ENCODE measurements at places on chromosomes 13 and 19. TPM values are rescaled to one million over a fixed set of nuclear protein-coding genes. Genes with fewer than 3 reads are reported as not detected.

CYP2A7 gene
- total RNA-seq: not detected

PCSK4 gene
- 5.7 TPM for total RNA-seq

ZNF534 gene
- not detected for total RNA-seq

SEMA6B gene
- 7.3 TPM for total RNA-seq

KLK1 gene
- not detected for total RNA-seq

OVOL3 gene
- total RNA-seq: not detected

IGFL2 gene
- total RNA-seq: not detected

RNF113B gene
- not detected for total RNA-seq

CYP2F1 gene
- total RNA-seq: not detected

ZGLP1 gene
- total RNA-seq: 1.8 TPM

ZNF430 gene
- 9.8 TPM for total RNA-seq

ANKRD10 gene
- 47.1 TPM for total RNA-seq

LATS2 gene
- total RNA-seq: 11.1 TPM

ZNF253 gene
- 1.1 TPM for total RNA-seq

CHST8 gene
- 0.36 TPM for total RNA-seq

ZNF8 gene
- 7.9 TPM for total RNA-seq

C19orf12 gene
- 25.2 TPM for total RNA-seq

LRRC25 gene
- not detected for total RNA-seq

ZFP36 gene
- 68.4 TPM for total RNA-seq

VSTM2B gene
- not detected for total RNA-seq

DHDH gene
- 1.8 TPM for total RNA-seq

PLIN5 gene
- total RNA-seq: 3.3 TPM

ACER1 gene
- total RNA-seq: not detected

SRRM5 gene
- total RNA-seq: 0.11 TPM

CCDC169 gene
- total RNA-seq: 0.69 TPM

NFIX gene
- 43.3 TPM for total RNA-seq

DBP gene
- 12.2 TPM for total RNA-seq

ZNF730 gene
- 0.86 TPM for total RNA-seq

CGB2 gene
- not detected for total RNA-seq

ATP1A3 gene
- 8.3 TPM for total RNA-seq

OR10H1 gene
- total RNA-seq: not detected

ADAT3 gene
- total RNA-seq: 10.3 TPM

KANK2 gene
- 96.6 TPM for total RNA-seq

LPAR2 gene
- 31.0 TPM for total RNA-seq

ZNF547 gene
- total RNA-seq: 3.2 TPM

LILRB1 gene
- not detected for total RNA-seq

ERFL gene
- 0.11 TPM for total RNA-seq

F10 gene
- not detected for total RNA-seq

IZUMO4 gene
- total RNA-seq: 1.0 TPM

CNN1 gene
- 0.77 TPM for total RNA-seq

MISP3 gene
- 7.8 TPM for total RNA-seq

PSG7 gene
- total RNA-seq: not detected

HRC gene
- total RNA-seq: not detected

FOSB gene
- 60.5 TPM for total RNA-seq

Data from PC-3 (cell line).